A673 (cell line): ENCODE measurements at places on chromosomes 5 and 9. TPM values are rescaled to one million over a fixed set of nuclear protein-coding genes. Genes with fewer than 3 reads are reported as not detected.

The IL5 gene
- total RNA-seq, result not detected in 2 replicates

GRCh38 chr9:79208791-79209396 is 362.9 kb upstream of the TLE4 start:
- DNase-seq, result no peak

GRCh38 chr9:91726406-91727100 is 223.5 kb downstream of the ROR2 start:
- no peak for DNase-seq

GRCh38 chr9:133715866-133716563 is 22.1 kb downstream of the SARDH start:
- DNase-seq, result peak; percentile 74

GRCh38 chr9:128275198-128276007 is at the start of gene GOLGA2:
Gene GOLGA2 (minus strand): TSS chr9:128276007. CDS start chr9:128275976, 31 bp downstream.
- DNase-seq, result peak; percentile 49

DNA sequence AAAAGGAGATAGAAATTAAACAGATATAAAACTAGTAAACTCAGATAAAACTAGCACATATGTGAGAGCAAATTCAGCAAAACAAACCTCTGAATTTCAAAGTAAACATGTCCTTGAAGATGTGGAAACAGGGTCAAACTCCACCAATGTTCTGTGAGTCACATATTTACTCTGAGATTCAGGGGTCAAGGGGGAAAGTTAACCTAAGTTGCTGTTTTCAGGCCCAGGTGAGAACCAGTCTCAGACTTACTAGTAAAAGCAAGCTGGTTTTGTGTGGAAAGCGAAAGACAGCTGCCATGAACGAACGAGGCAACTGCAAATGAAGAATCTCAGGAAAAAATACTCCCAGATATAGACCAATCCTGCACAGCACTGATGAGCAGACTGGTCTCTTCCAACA is 29.0 kb downstream of the PSMB7 start:
- no peak for DNase-seq
